GM18507 (cell line): ENCODE measurements at places on chromosomes 3 and 15.

DNA sequence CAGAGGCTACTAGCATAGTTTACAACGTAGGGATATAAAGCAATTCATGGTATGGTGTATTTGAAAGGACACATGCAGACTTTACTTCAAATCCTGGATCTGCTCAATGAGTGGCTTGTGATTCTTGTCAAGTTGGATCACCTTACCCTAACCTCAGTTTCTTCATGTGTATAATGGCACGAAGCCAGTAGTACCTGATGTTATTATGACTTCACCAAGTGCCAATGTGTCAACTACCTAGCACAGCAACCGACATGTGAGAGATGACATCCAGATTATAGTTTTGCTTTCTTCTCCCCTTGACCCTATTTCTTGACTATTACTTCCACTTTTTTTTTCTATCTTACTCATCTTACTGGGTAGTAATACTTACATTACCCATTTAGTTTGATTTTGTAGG is 304.5 kb downstream of the RBMS3 start:
- no peak for DNase-seq

- DNase-seq, result no peak
Observed at GRCh38 chr15:57861034-57861638, 154.6 kb downstream of the POLR2M start.

DNA sequence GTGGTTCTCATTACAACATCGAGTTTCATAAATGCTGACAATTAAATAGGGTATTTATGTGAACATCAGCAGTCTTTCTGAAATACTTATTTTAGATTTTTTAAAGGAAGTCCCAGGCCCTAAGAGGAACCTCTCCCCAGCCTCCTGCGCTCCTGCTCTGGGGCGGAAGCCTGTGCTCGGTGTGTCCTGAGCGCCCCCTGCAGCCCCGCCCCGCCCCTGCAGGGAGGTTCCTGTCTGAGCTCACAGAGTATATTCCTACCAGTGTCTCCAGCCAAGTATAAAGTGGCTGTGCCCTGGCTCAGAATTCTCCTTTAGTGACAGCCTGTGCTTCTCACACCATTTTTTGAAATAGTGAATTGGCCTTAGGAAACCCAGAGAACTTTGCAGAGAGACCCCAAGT is 567.9 kb downstream of the GOLGA6L6 start:
- DNase-seq, result no peak

- no peak for DNase-seq
Observed at GRCh38 chr15:53716909-53717876, 42.3 kb downstream of the WDR72 start.

DNA sequence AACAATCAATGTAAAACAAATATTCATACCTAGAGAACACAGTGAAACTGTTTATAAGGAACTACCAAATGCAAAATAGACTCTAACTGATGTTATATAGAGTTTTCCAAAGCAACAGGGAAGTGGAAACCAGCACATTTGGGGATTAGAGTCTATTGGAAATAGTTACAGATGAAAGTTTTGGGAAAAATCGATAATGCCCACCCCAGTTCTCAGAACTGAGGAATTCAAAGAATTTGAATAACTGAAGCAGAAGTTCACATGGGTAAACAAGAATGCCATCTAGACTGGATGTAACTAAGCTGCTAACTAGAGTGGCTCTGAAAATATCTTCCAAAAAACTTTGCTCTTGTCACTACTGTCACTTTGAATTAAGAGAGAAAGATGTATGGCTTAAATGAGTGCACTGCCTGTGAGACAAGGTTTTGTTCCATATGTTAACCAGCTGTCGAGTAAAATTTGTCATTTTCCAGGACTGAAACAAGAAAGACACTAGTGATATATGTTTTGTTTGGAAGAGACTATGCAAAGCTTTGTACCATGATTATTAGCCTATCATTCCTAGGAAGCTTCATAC is 9.2 kb upstream of the DENND4A start:
- DNase-seq, result no peak

GRCh38 chr3:124113485-124113884 is 121.6 kb upstream of the ROPN1 start:
- DNase-seq, result no peak

GRCh38 chr3:50173685-50174516 is 17.5 kb upstream of the GNAT1 start:
- DNase-seq, result no peak

DNA sequence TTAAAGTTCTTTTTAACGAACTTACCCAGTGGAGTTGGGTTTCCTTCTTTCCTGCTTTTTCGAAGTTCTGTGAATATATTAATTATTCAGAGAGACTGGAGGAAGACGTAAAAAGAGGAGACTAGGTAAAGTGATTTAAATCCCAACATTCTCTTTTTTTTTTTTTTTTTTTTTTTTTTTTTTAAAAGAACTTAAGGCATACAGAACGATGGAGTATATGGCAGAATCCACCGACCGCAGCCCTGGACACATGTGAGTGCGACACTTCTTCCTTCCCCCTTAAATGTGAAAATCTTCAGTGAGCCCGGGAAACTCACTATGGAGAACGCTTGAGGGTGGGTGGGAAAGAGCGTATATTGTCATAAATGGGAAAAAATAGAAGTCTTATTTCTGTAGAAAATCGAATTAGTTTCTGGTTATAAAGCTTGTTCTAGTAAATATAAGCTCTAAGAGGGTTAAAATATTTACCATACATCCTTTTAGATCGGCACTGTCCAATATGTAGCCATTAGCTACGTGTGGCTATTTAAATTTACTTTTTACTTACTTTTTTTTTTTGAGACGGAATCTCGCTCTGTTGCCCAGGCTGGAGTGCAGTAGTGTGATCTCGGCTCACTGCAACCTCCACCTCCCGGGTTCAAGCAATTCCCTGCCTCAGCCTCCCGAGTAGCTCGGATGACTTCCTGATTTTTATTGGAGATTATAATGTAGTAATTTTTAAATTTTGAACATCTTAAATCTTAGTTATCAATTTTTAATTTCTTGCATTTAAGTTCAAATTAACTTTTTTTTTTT is 892 bp downstream of the NMD3 start:
- no peak for DNase-seq

- DNase-seq, result no peak
Observed at GRCh38 chr3:7095116-7095515, 234.2 kb downstream of the GRM7 start.

GRCh38 chr3:107767897-107768605 is 245.3 kb downstream of the BBX start:
- DNase-seq, result no peak

GRCh38 chr3:186520957-186521842 is 23.0 kb downstream of the CRYGS start:
- DNase-seq, result no peak

DNA sequence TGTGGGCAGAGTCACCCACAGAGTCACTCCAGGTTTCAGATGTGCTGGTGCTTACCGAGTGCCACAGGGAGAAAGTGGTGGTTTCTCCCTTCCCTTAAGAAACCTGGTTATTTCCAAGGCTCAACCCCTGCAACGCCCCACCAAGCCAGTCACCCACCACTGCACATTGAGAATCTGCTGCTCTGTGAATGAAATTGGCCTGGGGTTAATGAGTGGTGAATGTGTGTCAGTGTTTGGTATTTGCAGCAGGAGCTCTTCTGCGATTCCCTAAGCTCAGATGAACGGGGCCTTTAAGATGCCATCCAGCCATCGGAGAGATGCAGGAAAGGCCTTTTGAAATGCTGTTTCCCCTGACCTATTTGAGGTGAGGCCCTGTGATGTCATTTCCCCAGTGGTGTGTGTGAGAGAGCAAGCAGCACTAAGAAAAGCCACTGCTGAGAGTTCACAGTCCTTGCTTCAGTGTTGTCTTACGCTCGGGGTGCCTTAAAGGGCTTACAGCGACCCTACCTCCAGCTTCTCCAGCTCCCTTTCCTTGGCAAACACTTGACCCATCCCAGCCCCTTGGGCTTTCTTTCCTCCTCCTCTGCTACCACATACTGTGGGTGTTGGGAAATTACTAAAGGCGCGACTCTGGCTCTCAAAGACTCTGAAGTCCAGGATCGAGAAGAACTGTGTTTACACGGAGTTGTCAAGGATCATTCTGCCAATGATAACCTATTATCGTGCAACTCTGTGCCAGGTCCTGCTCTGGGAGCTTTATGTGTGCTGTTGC is 68.9 kb downstream of the SMAD3 start:
- DNase-seq, result no peak

GRCh38 chr3:185257334-185257733 is 3.5 kb upstream of the EHHADH start:
- DNase-seq, result no peak

DNA sequence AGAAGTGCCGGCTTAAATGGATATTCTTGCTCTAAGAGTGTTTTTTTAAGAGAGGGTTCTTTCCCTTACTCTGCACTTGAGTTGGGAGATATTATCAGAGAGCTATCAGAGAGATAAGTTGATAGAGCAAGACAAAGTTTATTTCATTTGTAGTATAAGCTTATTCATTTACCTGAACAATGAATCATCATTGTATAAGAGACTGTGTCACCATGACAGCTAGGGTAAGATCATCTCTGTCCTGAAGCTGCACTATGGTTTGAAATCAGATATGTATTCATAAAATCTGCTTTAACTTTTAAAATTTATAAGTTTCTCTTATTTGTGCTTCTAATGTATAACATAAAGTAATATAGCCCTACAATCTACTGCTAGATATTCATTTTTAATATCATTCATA is 128.1 kb upstream of the ARL6 start:
- no peak for DNase-seq

DNA sequence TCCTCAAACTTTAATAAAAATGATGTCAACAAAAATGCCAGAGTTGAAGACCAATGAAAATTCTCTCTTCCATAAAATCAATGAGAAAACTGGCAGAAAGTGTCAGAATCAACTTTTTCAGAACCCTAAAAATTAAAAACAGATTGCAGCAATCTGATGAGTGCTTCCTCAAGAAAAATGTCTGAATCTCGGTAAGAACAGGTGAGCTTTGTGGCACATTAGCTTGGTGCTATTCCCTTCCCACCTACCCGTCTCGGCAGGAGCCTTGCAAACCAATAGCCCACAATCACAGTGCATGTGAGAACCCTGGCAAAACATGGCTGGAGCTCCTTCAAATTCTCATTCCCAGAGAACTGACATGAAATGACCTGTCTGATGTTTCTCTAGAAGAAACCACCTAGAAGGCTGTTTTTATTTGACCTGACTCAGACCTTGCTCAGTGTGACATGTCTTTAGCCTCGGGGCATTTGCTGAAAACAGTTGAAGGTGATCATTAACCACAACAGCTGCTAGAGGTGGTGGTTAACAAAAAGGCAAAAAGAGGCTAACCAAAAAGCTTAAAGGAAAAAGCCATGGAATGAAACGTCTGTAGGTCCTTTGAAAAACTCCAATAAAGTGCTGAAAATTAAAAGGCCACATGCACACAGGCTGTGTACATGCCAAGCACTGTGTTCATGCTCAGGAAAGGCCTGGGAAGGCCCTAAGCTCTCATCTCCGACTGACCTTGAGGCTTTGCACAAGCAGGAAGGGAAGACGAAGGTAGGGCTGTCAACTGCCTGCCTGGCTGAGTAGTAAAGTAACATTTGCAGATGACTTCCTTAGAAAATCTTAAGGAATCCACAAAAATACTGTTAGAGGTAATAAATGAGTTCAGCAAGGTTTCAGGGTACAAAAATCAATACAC is 253.0 kb upstream of the NSMCE3 start:
- DNase-seq, result no peak

DNA sequence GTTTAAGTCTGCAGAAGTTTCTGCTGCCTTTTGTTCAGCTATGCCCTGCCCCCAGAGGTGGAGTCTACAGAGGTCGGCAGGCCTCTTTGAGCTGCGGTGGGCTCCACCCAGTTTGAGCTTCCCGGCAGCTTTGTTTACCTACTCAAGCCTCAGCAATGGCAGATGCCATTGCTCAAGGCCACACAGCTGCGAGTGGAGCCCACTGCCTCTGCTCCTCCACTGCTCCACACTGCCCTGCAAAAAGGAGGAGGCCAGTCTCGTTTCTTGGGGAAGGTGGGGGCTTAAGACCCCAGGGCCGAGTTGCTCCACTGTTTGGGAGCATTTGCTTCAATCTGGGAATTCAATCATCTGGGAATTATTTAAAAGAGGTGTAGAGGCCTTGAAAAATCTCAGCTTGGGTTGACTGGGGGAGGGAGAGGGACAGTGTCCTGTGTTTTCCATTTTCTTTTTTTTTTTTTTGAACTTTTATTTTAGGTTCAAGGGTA is 144.6 kb upstream of the MEF2A start:
- DNase-seq, result no peak

DNA sequence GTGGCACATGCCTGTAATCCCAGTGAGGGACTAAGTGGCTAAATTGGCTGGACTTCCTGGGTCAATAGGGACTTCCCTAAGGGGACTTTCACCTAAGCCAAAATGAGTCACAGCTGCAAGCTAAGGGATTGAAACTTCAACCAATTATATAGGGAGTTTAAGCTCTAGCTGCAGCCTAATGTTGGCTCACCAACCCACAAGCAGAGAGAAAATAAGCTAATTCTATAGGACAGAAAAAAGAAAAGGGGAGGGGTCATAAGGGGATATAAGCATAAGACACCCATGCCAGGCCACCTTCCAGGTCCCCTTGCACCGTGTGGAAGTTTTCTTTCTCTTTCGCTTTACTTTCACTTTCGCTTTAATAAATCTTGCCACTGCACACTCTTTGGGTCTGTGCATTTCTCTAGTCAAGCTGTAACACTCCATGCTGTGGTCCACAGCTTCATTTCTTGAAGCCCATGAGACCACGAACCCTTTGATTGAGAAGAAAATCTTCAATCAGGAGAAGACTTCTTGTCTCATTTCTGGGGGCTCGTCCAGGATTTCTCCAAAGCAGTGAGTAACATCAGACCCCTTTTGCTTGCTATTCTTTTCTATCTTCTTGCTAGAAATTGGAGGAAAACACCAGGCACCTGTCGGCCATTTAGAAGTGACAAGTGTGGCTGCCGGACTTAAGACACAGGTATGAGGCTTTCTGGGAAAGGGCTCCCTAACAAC is 192.3 kb downstream of the IGSF11 start:
- DNase-seq, result no peak

GRCh38 chr3:116263842-116264545 is 181.3 kb downstream of the LSAMP start:
- DNase-seq, result no peak

- DNase-seq, result no peak
Observed at GRCh38 chr3:12188681-12189287, 30.1 kb upstream of the TIMP4 start.

- no peak for DNase-seq
Observed at GRCh38 chr3:25870452-25870851, 80.6 kb downstream of the OXSM start.

DNA sequence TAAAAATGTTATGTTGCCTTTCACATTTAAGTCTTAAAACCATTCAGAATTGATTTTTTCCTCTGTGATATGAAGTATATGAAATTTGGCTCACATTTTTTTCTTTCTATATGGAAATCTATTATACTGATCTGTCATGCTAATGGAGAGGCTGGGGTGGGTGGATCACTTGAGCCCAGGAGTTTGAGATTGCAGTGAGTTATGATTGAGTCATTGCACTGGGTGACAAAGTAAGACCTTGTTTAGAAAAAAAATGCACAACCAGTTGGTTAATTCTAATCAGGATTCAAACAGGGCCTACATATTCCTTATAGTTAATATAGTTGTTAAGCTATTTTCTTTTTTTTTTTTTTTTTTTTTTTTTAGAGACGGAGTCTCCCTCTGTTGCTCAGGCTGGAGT is 230.5 kb downstream of the MFSD1 start:
- DNase-seq, result no peak
